Type B pancreatic cell (in vitro differentiated cells): ENCODE measurements at places on chromosomes 3 and 15.

GRCh38 chr15:33048255-33048654 lies 146.3 kb downstream of the FMN1 start:
- no peak overlapping the region for H3K27ac ChIP-seq
- no peaks in the 10 kb centered on the region for H3K27me3 ChIP-seq
- H3K36me3 ChIP-seq, result peaks cover 11% of the 10 kb centered on the region
- no peak for DNase-seq
- no peaks in the 10 kb centered on the region for H3K4me1 ChIP-seq

- H3K4me3 ChIP-seq, result no peak overlapping the region
- H3K4me1 ChIP-seq, result no peaks in the 10 kb centered on the region
- no peaks in the 10 kb centered on the region for H3K27me3 ChIP-seq
- H3K36me3 ChIP-seq, result no peaks in the 10 kb centered on the region
- peak overlapping the region; percentile 29 for H3K27ac ChIP-seq
- DNase-seq, result no peak
These were observed 16.7 kb upstream of the RPL24 start for GRCh38 chr3:101703169-101703568.

GRCh38 chr15:98935736-98936135 lies 71.9 kb downstream of the PGPEP1L start:
- peaks cover 39% of the 10 kb centered on the region for H3K36me3 ChIP-seq
- no peaks in the 10 kb centered on the region for H3K27me3 ChIP-seq
- no peaks in the 10 kb centered on the region for H3K4me1 ChIP-seq
- H3K4me3 ChIP-seq, result no peak overlapping the region
- no peak for DNase-seq

DNA sequence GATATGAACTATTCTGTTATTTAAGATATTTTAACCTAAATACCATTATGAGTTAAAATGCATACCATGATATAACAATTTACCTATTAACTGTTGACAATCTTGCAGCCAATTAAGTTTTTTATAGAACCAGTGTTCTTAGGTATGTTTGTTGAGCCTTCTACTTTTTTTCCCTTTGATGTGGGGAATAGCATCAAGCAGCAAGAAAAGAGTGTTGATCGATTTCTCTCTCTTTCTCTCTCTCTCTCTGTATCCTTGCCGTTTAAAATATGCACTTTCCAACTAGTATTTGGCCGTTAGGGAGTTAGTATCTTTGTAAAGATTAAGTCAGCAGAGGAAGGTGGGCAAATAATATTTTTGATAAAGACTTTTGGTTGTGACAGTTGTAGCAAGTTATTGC lies 5.9 kb downstream of the CHD2 start:
- no peak for DNase-seq
- peaks cover 43% of the 10 kb centered on the region for H3K36me3 ChIP-seq
- H3K4me3 ChIP-seq, result peak overlapping the region; percentile 97
- H3K4me1 ChIP-seq, result peaks cover 51% of the 10 kb centered on the region

GRCh38 chr3:187401856-187402255 lies 33.7 kb downstream of the RTP4 start:
- H3K27ac ChIP-seq, result no peak overlapping the region
- no peak for DNase-seq

- no peaks in the 10 kb centered on the region for H3K27me3 ChIP-seq
- no peak overlapping the region for H3K4me3 ChIP-seq
- no peak for DNase-seq
- H3K36me3 ChIP-seq, result peaks cover 25% of the 10 kb centered on the region
- H3K4me1 ChIP-seq, result peaks cover 22% of the 10 kb centered on the region
These were observed 23.3 kb upstream of the CEMIP start for GRCh38 chr15:80755885-80756284.
